Temporal lobe (tissue), 4 donors: ENCODE measurements at places on chromosomes 5 and 9. TPM values are rescaled to one million over a fixed set of nuclear protein-coding genes. Genes with fewer than 3 reads are reported as not detected.

Gene C5
- total RNA-seq = 5.9 TPM

Gene IFNA21
- total RNA-seq = not detected

Gene ZNF366
- total RNA-seq = 1.5 TPM

Gene LOX
- total RNA-seq = 5.9 TPM

Gene NEUROG1
- total RNA-seq = 0.49 TPM

Gene PCDHB5
- 7.6 TPM for total RNA-seq

Gene MYORG
- 9.8 TPM for total RNA-seq

Gene CDH12
- 23.1 TPM for total RNA-seq

Gene SPINK4
- total RNA-seq = not detected

Gene ROR2
- total RNA-seq = 0.74 TPM

Gene BTNL8
- under 0.01 TPM for total RNA-seq

Gene CEL
- total RNA-seq = 0.49 TPM

Gene ACOT12
- total RNA-seq = 0.98 TPM

Gene DBH
- total RNA-seq = not detected

Gene ADCY2
- total RNA-seq = 30.2 TPM
